Naive thymus-derived CD4-positive, alpha-beta T cell (primary cell): ENCODE measurements at places on chromosomes 5 and 9. TPM values are rescaled to one million over a fixed set of nuclear protein-coding genes. Genes with fewer than 3 reads are reported as not detected.

Gene TRPM3
- total RNA-seq = not detected in 2 replicates

Gene SPINK7
- total RNA-seq = not detected

Gene ECSCR
- total RNA-seq = 0.37 TPM

Gene BTNL8
- total RNA-seq = not detected in 2 replicates

DNA sequence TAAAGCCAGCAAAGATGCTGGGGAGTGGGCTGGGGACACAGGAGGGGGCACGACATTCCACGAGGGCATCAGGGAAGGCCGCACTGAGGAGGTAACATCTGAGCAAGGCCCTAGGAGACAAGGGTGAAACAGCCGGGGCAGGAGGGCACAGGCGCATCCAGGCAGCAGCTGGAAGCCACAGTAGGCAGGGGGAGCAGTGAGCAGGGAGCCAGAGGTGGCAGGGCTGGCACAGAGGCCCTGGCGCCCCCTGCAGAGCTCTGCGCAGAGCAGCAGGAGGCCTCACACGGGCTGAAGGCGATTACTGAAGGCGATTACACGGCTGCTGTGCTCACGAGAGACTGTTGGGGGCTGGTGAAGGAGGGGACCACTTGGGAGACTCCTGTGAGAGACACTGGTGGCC, 15.4 kb downstream of the LMAN2 start:
- no peak for DNase-seq

DNA sequence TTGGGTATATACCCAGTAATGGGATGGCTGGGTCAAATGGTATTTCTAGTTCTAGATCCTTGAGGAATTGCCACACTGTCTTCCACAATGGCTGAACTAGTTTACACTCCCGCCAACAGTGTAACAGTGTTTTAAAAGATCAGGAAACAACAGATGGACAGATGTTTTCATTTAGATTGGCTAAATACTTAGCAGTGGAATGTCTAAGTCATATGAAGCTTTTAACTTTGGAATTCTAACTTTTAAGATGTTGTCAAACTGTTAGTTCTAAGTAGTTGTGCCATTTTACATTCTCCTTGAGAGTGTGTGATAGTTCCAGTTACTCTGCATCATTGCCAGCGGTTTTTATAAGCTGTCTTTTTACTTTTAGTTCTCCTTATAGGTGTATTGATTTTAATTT, 688.8 kb downstream of the SEMA5A start:
- no peak for DNase-seq

- no peak for DNase-seq
Observed at GRCh38 chr5:107218457-107219193, 452.1 kb downstream of the EFNA5 start.
